ENCODE measurements at places on chromosomes 2 and 18.

GRCh38 chr2:116747103-116747502, 1067.4 kb upstream of the DDX18 start:
- no peak for DNase-seq

DNA sequence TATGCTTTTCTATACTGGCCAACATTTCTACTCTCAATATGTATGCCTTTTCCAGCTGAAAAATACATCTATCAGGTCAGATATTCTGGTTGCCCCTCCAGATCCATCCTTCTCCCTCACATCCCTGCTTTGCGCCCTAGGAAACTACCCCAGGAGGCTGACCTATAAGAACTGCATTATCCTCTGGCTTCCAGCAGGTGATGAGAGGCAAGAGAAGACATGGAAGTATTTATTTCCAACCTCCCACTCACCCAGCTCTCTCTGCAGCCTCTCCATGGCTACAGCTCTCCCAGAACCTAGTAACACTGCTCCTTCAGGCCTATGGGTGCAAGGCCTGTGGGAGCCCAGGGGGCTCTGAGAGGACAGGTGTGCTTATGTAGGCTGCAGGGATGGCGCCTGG, 42.9 kb downstream of the ARID5A start:
- no peak for DNase-seq

GRCh38 chr2:1493431-1494126, 80.3 kb downstream of the TPO start:
- DNase-seq = no peak

DNA sequence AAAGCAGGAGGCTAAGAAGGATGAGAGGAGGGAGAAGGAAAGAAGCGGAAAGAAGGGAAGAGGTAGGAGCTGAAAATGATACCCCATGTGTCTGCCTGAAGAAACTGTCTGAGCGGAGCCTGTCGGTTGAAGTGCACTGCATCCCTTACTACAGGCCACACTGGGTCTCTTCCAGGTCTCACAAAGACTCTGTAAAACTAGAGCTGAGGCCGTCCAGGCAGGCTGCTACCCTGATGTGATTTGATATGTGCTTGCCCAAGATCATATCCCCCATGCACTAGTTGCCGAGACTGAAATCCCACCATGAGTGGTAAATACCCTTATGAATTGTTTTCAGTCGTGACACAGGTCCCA, 134.4 kb downstream of the MAIP1 start:
- DNase-seq = no peak

GRCh38 chr2:11370377-11371091, 26.1 kb upstream of the ROCK2 start:
- DNase-seq = no peak

DNA sequence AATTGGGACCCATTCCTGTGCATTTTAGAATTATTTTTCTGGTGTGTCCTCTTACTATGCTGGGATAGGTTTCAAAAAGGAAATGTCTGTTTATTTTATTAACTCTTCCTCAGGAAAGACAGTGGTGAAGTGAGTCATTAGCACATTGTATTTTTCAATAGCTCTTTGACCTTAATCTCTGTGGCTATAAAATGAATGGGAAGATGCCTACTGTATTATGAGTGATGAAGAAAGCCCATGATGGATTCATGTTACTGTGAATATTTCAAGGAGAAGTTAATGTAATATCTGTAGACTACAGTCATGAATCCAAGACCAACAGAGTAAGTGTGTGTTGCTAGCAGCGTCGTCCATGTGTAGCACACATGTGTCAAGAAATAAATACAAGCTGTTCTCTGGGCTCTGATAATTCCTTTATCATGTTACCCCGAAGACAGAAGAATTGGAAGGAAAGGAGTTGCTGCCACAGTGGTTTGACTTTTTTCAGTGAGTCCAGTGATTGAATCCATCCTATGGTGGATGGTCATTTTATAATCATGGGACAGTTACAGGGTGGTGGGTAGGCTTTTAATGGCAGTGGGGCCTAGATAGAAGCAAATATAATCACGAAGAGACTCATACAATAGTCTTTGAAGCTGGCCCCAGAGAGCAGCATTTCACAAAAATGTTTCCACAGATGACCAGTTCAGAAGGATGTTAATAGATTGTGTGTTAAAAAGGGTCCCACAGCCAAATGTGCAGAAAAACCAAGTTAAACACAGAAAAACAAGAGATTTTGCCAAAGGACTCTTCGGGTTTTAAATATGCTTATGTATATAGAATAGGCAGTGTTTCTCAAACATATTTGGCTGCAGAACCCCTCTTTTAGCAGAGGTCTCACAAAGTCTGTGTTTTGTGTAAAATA, 239.7 kb upstream of the RASGRP3 start:
- DNase-seq = no peak

- DNase-seq = no peak
Observed at GRCh38 chr2:211161236-211161635, 604.8 kb downstream of the CPS1 start.

DNA sequence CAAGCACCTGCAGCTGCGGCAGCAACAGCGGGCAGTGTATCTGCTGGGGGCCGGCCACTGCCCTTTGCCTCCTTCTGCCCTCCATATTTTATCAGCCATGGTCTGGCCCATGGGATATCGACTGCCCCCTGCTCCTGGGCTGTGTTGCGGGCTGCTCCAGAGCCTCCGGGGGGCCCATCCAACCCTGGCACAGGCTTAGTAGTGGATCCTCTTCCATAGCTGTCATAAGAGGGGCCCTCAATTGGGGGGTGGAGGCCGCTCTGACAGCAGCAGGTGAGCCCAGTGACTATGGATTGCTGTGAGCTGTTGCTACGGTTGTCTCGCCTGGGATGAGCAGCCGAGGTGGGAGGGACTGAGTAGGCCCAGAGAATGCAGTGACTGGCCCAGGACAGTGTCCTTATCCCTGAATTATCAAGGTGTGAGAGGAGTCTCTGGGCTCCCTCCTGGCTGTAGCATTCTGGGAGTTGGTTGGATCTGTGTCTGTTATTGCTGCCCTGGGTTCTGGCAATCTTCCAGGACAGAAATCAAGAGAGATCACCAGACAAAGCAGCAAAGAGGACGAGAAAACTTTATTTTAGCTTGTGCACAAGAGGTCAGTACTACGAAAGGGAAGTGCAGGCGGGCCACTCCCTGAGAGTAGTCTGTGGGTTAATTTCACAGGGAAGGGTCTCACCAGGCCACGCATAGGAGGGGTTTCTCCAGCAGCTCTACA, 145.1 kb downstream of the ASB1 start:
- no peak for DNase-seq

- no peak for DNase-seq
Observed at GRCh38 chr18:36250827-36251226, 46.7 kb upstream of the FHOD3 start.

DNA sequence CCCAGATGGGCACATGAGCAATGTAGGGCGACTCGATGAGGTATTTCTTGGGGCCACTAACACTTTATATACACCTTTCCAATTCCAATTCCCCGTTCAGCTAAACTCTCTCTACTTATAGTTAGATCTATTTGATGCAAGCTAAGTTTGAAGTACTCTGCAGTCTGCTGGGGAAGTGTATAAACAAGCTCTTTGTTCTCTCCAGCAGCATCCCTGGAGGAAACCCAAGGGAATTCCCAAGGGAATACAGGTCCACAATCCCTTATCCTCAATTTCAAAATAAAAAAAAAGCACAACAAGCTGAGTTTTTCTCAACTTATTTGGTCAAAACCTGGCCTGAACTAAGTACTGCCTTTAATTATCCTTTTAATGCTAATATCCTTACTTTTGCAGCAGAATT, 433.3 kb downstream of the NBAS start:
- no peak for DNase-seq

DNA sequence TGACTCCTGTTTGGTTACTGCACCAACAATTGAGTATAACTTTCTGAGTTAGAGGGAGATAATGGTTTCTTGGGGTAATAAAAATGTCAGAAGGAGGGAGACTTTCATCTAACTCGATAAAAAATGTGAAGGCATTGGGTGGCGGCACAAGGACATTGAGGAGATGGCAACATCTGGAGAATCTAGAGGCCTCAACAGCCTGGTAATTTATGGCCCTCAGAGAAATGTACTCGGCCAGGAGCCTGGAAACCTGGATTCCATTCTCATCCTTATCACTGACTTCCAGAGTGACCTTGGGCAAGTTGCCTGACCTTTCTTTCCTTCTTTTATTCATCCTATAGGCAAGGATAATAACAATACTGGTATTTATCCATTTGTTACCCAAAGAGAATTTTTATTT, 173.5 kb upstream of the MEX3C start:
- no peak for DNase-seq

DNA sequence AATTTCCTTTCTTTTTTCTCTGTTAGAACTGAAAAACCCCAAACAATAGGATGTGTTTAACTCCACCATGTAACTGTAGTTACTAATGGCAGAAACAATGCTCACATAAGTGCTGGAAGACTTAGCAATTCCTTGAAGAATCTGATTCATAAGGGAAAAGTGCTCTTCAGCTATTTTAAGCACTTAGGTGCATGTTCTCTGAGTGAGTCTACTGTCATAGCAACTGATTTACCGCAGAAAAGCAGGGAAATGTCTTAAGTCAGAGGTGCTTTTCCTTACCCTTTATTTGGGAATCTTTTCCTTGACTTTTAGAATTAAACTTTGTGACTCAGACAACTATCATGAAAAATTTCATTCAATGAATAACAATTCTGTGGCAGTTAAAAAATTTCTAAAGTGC, 65.4 kb upstream of the NABP1 start:
- peak; percentile 33 for DNase-seq

DNA sequence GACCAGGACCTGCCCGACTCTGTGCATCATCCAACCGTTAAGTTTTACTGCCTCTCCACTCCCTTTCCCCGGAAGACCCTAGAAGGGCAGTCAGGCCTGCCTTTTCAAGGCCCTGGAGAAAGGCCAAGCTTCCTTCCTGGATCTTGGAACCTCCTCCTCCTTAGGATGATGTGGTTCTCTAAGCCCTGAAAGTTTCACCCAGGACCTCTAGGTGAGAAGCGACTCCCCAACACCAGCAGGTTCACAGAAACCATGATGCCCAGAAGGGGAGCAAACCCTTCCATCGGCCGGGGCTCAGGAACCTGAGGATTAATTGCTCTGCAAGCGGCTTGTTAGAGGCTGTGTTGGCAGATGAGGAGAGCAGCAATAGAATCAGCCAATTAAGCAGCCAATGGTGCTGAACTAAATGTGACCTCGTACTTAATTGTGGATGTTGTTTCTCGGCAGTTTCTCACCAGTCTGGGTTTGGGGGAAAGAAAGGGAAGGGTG, 94.2 kb upstream of the FZD7 start:
- peak; percentile 81 for DNase-seq

- no peak for DNase-seq
Observed at GRCh38 chr18:44799382-44799906, 118.8 kb downstream of the SETBP1 start.

- DNase-seq = peak; percentile 12
Observed at GRCh38 chr18:45482286-45482685, 133.0 kb upstream of the SLC14A2 start.

DNA sequence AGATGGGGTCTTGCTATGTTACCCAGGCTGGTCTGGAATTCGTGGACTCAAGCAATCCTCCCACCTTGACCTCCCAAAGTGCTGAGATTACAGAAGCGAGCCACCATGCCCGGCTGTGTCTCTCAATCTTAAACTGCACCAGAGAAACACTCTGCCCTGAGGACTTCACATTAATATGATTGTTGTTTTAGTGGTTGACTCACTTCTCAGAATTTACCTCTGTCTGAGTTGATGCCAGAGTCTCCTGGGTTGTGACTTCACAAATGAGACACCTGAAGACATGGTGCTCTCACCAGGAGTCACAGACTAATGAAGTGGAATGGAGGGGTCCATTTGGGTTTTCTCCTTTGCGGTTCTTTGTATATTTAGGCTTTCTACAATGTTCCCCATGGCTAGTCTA, 61.0 kb upstream of the TGIF1 start:
- no peak for DNase-seq

GRCh38 chr18:3044931-3045698, 32.2 kb upstream of the LPIN2 start:
- peak; percentile 67 for DNase-seq

- peak; percentile 86 for DNase-seq
Observed at GRCh38 chr2:218806346-218806978, 24.5 kb downstream of the CYP27A1 start.

- no peak for DNase-seq
Observed at GRCh38 chr2:118348380-118349034, 260.2 kb downstream of the INSIG2 start.

GRCh38 chr2:217899231-217900009, 103.4 kb downstream of the TNS1 start:
- no peak for DNase-seq

DNA sequence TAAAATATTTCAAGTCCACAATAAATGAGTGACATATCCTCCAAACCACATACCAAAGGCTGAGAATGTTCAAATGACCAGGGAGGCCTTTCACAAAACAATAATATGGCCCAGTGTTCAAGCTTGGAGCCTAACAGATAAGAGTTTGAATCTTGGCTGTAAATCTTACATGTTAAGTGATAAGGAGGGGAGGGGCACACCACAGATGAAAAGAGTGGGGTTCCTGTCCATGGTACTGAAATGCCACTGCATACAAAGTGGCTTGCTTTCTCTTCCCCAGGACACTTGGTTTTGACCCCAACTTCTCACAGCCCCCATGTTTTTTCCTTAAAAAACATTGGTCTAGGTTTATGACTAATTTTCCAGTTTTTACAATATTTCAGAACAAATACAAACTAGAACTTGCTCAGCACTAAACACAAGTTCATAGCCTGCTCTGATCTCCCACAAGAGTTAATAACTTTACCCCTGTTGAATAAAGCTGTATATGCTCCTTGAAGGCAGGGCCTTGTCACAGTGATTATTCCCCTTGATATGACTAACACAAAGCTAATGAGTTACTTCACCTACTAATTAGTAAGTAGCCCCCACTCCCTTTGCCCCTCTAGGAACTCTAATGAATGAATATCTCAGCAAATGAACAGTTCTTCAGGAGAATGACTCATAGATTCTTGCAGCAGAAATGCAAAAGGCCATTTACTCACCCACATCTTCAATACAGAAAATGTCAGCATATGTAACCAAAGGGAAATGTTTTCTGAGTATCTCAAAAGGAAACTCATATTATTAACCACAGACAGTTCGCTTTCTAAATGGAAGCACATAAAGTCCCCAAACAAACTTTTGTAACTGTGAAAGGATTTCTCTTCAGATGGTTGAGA, 142.2 kb downstream of the SATB2 start:
- DNase-seq = no peak
